Ecto neural progenitor cell (in vitro differentiated cells): ENCODE measurements at places on chromosomes 6 and 20.
A peak's percentile ranks its signal among the peaks of the same experiment; 100 is the strongest.

- no peak for DNase-seq
Observed at GRCh38 chr6:161815965-161816364, 542.1 kb upstream of the AGPAT4 start.

DNA sequence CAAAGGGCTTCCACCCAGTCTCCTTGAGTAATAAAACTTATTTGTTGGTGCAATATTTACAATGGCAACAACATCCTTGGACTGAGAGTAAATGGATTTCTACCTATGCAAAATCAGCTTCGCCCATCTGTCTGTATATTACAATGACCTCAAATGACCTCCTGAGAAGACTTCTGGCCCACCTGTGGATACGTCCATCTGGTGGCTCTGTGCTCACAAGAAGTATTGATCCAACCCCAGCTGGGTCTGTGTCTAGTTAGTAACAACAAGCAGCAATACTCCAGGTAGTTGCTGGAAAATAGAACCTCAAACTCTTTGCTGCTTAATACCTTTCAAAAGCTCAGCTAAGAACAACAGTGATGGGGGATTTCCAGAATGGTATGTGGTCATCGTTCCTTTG is 34.7 kb upstream of the GSTA4 start:
- DNase-seq, result no peak

GRCh38 chr20:54633374-54634355 is 158.3 kb downstream of the DOK5 start:
- no peak for DNase-seq

DNA sequence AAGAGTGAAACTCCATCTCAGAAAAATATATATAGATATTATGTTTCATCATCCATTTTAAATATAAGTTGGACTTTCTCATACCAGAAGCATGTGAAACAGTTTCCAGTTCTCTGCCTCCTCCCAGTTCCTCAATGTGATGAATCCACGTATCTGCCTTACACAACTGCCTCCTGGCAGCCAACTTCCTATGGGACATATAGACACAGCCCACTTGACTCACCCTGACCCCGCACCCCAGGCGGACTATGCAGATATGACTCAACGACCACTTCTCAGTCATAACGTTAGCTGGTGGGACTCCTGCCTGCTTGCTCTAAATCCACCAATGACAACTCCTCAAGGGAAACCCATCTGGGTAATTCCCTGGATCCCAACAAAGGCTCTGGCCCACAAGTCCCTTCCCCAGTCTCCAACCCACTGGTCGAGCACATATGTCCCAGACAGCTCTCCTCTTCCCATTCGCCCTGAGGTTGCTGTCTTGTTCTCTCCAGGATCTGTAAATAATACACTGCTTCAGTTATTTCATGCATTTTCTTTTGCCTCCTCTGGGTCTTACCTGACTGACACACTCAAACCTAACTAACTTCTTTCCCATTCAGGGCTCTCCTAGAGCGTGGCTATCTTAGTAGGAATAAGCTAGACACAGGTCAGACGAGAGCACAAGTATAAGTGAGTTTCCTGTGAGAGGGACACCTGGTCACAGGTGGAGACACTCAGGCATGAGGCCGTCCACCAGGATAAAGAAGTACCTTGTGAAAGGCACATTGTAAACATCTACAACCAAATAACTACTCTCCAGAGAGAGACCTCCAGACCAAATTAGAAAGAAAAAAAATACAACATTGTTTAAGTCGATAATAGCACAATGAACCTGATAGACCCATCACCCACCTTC is 548.5 kb downstream of the CD83 start:
- no peak for DNase-seq

DNA sequence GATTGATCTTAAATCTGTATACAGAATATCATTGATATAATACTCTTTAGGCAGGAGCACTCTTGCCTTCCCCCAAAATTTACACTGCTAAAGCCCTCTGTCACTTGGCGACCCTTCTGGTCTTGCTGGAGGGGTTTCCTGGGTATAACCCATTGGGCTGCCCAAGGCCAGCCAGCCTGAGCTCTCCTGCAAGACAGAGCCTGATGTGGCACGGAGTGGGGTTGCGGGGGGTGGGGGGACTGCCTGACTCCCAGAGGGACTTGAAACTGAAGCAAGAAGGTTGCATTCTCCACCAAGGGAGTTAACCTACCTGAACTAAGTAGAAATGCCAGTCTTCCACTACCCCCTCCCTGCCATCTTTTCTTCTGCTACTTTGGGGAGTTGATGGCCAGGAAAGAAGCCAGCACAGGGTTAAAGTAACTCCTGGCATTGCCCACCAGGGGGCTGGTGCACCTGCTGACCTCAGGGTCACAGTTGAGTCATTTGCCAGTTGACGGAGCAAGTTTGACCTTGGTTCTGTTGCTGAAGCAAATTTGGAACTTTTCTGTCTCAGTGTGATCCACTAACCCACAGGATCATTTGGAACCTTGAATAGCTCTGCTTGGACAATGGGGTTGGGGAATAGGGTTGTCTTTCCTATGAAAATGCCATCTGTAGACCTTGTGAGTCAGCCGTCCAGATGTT is 79.4 kb downstream of the ASXL1 start:
- no peak for DNase-seq

- no peak for DNase-seq
Observed at GRCh38 chr20:408843-409696, 971 bp downstream of the RBCK1 start.

- peak; percentile 66 for DNase-seq
Observed at GRCh38 chr20:53413186-53413631, 180.4 kb downstream of the ZNF217 start.

- DNase-seq, result no peak
Observed at GRCh38 chr6:11229655-11230046, 2.8 kb downstream of the NEDD9 start.

DNA sequence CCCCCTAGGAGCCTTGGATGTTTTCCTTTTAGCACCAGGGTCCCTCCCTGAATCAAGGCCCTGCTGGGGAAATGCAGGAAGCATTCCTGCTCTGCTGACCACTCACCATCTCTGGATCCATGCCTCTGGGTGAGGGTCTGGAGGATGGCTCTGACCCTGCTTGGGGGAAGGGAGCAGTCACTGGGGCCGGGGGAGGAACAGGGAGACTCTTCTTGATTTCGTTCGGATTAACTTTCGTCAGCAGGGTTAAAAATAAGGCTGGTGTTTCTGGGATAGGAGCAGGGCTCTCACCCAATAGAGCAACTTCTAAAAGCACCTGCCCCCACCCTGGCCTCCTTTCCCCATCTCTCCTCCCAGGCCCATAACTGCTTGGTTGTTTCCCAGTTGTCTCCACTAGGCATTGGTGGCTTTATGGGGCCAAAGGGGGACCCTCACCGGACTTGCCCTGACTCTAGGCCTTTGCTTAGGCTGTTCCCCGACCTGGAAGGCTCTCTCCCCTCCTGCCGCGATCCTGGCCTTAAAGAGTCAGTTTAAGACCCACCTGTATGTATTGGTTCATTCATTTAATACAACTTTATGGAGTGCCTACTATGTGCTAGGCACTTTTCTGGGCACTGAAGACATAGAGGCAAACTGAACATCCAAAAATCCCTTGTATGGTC is 63.0 kb downstream of the JPH2 start:
- no peak for DNase-seq

DNA sequence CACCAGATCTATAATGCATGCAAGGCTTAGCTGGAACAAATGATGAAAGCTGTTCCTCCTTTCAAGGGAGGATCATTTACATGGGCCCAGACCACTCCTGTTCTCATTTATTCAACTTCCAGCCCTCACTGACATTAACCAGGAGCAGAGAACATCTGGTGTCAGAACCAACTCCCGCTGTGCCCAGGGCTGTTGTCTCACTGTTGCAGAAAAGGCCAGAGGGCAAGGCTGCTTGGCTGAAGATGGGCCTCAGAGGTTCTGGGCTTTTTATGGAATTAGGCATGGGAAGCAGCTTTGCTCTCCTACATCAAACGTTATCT is 164.2 kb downstream of the GMPR start:
- no peak for DNase-seq

DNA sequence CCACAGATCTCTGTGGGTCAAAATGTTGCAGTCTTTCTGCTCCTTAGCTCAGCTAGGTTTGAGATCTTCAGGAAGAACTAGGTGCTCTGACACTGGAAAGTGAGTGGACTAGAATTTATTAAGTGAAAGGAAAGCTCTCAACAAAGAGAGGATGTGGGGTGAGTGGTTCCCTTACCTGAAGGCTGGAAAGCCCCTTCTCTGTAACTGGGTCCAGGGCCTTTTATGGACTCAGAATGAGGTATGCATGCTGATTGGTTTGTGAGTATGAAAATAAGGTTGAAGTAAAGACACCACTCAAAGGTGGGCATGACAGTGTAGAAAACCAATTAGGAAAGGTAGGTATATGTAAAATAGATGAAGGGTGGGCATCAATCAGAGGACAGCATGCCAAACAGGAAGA is 485.5 kb downstream of the CD109 start:
- DNase-seq, result no peak

DNA sequence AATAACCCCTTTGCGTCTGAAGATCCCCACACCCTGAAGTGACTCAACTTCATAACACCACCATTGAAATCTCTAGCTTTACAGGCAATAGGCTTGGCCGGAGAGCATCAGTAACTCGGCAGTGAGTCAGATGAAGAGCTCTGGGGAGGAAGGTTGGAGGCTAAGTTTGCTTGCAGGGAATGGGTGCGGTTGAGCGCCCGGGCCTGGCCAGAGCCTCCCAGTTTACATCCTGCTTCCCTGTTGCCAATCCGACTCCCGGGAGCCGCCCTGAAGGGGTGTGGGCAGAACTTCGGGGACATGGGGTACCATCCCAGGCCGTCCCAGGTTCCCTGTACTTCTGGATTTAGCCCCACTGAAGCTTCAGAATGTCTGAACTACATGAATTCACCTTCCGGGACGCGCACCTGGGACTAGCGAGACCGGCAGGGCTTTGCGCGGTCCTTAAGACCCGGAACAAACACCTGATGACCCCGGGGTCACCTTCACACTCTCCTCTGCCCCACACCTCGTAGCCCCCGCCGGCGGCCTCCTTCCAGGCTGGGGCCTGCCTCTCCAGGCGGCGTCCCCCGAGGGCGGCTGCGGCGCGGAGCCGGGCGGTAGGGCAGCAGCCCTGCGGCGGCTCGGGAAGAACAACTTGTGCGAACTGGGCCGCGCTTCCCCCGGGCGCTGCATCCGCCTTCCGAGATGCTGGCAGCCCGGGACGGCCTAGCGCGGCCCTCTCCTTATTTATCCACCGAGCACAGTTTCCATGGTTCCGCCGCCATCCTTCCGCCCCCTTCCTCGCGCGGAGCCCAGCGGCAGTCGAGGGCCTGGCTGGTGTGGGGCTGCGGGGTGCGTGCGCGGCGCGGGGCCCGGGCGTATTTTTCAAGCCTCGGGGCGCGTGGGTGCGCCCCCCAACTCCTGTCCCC is 56.6 kb upstream of the RREB1 start:
- peak; percentile 72 for DNase-seq

DNA sequence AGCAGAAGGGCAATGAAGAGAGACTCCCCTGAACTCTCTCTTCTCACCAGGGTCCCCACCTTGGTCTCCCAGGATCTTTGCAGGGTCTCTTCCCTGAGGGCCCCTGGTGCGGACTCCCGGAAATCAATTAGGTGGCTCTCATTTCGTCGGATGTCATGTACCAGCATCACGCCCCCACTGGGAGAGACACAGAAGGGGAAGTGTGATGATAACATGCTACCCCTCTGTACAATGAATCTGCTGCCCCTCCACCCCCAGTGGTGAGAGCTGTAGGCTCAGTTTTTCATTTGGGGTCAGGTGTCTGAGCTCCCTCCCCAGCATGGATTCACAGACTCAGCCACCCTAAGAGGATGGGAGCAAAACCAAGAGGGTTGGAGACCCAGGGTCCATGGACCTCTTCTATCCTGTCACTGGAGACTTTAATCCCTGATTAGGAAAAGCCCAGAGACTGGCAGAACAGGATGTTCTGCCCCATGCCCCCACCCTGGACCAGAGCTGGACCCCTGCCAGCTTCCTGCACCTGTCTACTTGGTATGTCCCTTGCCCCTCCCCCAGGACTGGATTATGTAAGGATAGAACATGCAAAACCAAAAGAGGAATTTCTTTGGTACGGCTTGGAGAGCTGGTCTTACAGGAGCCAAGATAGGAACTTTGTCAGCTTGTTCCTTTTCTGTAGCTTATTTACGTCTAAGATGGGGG is 11.1 kb downstream of the GGT7 start:
- no peak for DNase-seq

DNA sequence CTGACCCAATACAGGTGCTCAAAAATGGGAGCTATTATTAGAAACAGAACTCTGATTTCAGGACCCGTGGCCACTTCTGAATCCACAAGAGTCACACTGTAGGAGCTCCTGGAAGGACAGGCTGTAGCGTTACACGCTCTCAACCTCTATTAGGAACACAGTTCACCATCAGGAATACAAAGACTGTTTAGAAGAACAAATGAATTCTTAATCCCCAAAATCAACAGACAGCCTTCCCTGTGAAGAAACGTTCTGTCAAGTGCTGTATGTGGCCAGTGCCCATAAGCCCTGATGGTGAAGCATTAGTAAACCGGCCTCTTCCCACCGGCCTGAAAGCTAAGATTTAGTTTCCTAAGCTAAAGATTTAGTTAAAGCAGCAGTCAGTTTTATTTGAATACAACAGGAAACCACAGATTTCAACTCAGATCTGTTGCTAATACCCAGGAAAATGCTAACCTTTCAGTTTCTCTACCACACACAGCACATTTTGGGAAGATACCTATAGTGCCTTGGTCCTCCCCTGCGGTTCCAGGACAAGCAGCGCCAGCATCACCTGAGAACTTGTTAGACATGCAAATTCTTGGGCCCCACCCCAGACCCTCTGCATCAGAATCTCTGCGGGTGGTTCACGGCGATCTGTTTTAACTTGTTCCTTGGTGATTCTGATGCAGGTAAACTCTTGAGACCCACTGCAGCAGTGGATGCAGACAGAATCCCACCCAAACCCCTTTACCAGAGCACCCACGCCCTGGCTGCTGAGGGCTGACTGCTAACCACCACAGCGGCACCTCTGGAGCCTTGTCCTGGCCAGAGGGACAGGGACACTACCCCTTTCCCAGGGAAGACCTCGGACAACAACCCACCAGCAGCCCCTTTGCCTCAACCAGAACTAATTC is 33.4 kb downstream of the MTRES1 start:
- no peak for DNase-seq

- no peak for DNase-seq
Observed at GRCh38 chr6:25655723-25656122, 3.7 kb downstream of the SCGN start.

DNA sequence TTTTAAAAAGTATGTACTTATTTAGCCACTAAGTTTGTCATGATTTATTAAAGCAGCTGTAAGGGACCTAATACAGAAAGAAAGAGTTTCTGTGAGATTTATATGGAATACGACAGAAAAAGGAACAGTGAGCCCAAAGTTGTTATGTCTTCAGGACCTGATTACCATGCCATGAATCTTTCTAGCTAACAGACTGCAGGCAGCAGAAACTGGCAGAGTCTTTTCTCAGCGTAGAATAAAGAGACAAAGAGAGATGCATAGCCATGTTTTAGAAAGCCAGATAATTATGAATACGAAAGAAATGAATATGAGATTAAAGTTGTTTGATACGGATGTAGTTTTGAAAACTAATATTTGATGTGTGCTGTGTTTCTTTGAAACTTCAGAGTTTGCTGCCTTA is 624.1 kb upstream of the ADGRB3 start:
- no peak for DNase-seq

- DNase-seq, result no peak
Observed at GRCh38 chr20:18609741-18610140, 21.9 kb downstream of the DTD1 start.

- no peak for DNase-seq
Observed at GRCh38 chr6:21123507-21124436, 469.8 kb upstream of the SOX4 start.
